ENCODE measurements at places on chromosomes 6 and 20. TPM values are rescaled to one million over a fixed set of nuclear protein-coding genes. Genes with fewer than 3 reads are reported as not detected.

Gene TGM3
- total RNA-seq = not detected

DNA sequence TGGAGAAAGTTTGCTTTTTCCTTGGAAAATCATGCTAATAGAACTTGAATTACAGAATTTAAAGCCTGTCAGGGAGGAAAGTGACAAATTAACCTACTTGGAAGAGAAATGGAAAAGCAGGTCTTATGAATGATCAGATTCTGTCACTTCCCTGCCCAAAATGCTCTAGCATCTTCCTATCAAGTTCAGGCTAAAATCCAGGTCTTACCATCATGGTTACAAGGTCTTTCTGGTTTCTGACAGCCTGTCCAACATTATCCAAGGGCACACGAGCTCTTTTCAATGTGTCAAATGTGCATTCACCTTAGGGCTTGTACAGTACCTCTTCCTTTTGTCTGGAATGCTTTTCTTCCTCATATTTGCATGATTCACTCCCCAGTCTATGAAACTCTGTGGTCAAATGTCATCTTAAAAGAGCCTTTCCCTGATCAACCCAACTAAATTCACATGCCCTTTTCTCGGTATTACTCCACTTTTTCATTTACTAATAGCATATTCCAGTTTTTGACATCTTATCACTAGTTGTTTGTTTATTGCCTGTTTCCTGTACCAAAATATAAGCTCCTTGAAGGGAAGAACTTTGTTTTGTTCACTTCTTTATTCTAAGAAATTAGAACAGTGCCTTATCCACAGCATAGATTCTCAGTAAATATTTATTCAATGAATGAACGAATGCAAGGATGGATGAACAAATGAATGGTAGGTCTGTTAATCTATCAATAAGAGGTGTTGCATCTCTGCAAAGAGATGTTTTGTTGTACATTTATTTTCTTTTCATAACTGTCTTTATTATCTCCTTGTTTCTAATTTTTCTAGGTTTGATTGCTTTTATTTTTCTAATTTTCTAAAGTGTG, 139.5 kb downstream of the BCAS1 start:
- peaks cover 12% of the 10 kb centered on the region for H3K4me1 ChIP-seq
- DNase-seq = peak; percentile 70
- H3K36me3 ChIP-seq = no peaks in the 10 kb centered on the region
- H3K4me3 ChIP-seq = no peak overlapping the region

DNA sequence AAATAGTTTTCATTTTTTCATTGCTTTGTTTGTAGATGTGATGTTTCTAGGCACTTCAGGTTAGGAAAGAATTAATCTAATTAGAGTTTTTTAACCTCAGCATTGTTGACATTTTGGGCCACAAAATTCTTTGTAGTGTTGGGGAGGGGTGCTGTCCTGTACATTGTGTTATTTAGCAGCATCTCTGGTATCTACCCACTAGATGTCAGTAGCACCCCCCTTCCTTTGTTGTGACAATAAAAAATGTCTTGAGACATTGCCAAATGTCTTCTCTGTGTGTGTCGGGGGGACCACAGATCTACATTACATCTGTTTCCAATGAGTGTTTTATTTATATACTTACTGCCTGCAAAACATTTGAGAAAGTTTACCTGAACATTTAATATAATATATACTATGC, 45.6 kb downstream of the EYA4 start:
- no peaks in the 10 kb centered on the region for H3K4me1 ChIP-seq
- H3K27me3 ChIP-seq = no peaks in the 10 kb centered on the region
- H3K27ac ChIP-seq = no peak overlapping the region
- no peak overlapping the region for H3K4me3 ChIP-seq
- peak; percentile 10 for DNase-seq

GRCh38 chr6:115984809-115985208, 75.9 kb downstream of the FRK start:
- H3K27ac ChIP-seq = no peak overlapping the region
- no peak overlapping the region for H3K4me3 ChIP-seq
- no peaks in the 10 kb centered on the region for H3K27me3 ChIP-seq
- H3K4me1 ChIP-seq = no peaks in the 10 kb centered on the region
- no peaks in the 10 kb centered on the region for H3K36me3 ChIP-seq
- DNase-seq = no peak

DNA sequence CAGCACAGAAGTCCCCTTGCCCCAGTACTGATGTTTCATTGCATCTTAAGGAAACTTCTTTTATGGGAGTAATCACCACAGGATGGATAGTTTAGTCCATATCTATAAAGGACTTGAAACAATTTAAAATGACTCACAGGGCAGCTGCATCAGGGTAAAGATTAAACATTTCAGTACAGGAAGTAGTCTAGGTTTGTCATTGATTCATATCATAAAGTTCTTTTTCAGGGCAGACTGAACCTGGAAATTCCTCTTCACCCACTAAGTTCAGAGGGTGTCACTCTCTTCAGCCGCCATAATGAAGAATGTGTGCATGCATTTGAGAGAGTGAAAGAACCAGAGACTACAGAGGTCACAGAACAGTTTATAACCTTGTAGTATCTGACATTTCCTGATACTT, 296.3 kb upstream of the JAG1 start:
- peak; percentile 72 for DNase-seq
- H3K36me3 ChIP-seq = no peaks in the 10 kb centered on the region
- no peaks in the 10 kb centered on the region for H3K4me1 ChIP-seq
- H3K27ac ChIP-seq = no peak overlapping the region
- H3K27me3 ChIP-seq = no peaks in the 10 kb centered on the region

- peak; percentile 69 for DNase-seq
- H3K27ac ChIP-seq = no peak overlapping the region
- no peaks in the 10 kb centered on the region for H3K36me3 ChIP-seq
- H3K4me1 ChIP-seq = no peaks in the 10 kb centered on the region
Observed at GRCh38 chr20:47181056-47181862, 175.2 kb downstream of the ZMYND8 start.
